ENCODE measurements at places on chromosomes 13 and 19. TPM values are rescaled to one million over a fixed set of nuclear protein-coding genes. Genes with fewer than 3 reads are reported as not detected.

RFPL4A gene
- total RNA-seq, result not detected

PGLYRP2 gene
- not detected for total RNA-seq

PAK4 gene
- 5.2 TPM for total RNA-seq

MYO1F gene
- total RNA-seq, result 0.47 TPM

ZNF575 gene
- total RNA-seq, result 0.60 TPM

IL17D gene
- 1.4 TPM for total RNA-seq

MTUS2 gene
- 0.17 TPM for total RNA-seq

All from bronchial smooth muscle cell (primary cell).